ENCODE measurements at places on chromosomes 11 and 22.

DNA sequence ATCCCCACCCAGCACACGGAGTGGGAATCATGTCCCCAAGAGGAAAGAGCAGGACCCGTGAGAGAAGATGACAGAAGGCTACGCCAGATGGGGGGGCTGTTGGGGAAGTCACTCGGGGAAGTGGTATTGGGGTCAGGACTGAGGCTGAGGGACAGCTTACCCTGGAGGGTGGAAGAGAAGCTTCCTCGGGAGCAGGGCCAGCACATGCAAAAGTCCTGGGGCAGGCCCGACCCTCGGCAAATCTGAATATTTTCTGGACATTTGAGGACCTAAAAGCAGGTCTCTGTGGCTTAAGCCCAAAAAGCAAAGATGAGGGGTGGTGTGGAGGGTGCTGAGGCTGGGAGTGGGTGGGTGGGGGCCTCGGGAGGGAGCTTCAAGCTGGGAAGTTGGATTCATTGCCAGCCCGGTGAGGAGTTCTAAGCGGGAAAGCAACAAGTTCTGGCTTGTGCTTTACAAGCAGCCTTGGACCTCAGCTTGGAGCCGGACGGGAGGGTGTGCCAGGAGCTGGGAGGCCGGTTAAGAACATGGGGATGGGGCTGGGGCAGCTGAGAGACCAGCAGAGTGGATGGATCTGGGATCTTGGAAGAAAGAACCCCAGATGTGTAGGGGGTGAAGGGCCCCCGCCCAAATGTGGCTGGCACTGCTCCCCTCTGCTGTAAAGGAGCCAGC, 34.9 kb downstream of the GRAMD4 start:
- no peak overlapping the region for H3K27ac ChIP-seq
- no peaks in the 10 kb centered on the region for H3K27me3 ChIP-seq
- no peak overlapping the region for H3K4me3 ChIP-seq

GRCh38 chr11:36695571-36695970, 97.5 kb upstream of the RAG2 start:
- no peak overlapping the region for H3K4me3 ChIP-seq
- no peak for DNase-seq
- no peak overlapping the region for H3K27ac ChIP-seq
- H3K4me1 ChIP-seq: no peaks in the 10 kb centered on the region
- peaks cover 22% of the 10 kb centered on the region for H3K27me3 ChIP-seq

DNA sequence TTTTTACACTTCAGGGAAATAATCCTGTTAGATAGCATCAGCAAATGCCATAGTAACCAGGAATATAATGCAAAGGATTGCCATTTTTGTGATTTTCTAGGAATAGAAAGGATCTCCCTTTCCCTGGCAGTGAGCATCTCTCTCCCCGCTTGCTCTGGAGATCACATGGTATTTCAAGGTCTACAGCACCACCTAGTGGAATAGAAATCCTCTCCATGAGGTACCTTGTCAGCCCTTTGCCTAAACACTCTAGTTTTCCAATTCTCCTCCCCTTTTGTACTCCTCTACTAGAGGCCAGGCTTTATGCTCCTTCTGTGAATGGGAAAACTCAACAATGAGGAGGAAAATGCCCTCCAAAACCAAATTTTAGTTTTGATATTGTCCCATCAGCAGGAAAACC, 78.4 kb downstream of the XRRA1 start:
- no peaks in the 10 kb centered on the region for H3K4me1 ChIP-seq
- DNase-seq: peak; percentile 31
- H3K27ac ChIP-seq: no peak overlapping the region
- no peak overlapping the region for H3K4me3 ChIP-seq
- peaks cover 6% of the 10 kb centered on the region for H3K36me3 ChIP-seq

DNA sequence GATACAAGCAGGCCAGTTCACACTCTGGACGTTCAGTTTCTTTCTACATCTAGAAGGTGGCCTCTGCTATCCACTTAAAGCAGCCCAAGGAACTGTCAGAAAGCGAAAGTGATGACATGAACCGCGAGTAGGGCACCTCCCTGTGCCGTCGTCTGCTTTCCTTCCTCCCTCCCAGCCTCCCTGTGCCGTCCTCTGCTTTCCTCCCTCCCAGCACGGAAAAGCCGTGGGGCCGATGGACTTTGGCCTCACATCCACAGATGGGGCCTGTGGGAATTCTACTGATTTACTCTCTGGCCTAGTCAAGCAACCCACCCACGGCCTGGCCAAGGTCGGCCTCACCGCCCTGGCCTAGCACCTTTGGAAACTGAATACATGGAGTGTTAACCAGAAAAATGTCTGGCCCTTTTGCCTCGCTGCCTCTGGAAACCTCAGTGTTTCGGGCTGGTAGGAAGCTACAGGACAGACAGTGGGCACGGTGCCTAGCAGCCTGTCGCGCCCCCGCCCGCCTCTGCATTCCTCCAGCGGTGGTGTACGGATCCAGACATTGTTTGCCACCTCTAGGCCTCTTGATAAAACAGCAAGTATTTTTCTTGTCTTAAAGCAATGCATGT, 14.2 kb downstream of the PEX26 start:
- peaks cover 44% of the 10 kb centered on the region for H3K36me3 ChIP-seq
- no peak for DNase-seq
- H3K4me3 ChIP-seq: no peak overlapping the region
- H3K27ac ChIP-seq: no peak overlapping the region

DNA sequence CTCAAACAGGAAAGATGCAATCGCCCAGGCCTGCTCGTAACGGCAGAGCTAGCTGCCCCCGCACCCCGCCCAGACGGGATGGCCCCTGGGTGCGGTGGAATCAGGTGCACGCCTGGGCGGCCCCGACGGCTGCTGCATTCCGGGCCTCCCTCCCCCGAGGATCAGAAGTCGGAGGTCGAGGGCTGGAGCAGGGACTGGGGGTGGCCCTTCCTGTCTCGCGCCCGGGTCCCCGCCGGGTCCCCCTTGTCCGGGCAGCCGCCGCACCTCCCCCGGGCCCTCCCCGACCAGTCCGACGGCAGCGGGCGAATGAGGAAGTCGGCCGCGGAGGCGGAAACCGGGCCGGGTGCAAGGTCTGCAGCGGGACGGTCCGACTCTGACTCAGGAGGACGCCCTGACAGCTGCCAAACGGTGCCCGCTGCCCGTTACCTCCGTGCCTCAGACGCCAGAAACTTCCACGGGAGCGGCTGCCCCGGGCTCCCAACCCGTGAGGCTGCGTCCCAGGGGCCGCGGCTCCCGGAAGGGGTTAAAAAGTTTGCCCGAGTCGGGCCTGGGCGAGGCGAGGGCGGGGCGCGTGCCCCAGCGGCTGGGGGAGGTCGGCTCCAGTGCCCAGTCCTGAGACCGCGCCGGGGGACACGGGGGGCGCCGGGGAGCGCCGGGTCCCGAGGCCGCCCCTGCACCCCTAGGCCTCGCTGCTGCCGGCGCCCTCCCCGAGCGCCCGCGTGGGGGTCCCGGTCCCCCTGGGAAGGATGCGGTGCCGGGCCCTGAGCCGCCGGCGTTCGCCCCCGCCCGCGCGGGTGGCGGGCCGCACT, 663 bp downstream of the MYH9 start:
- peak; percentile 57 for DNase-seq
- H3K27me3 ChIP-seq: no peaks in the 10 kb centered on the region
- peak overlapping the region; percentile 87 for H3K27ac ChIP-seq
- H3K4me1 ChIP-seq: peaks cover 24% of the 10 kb centered on the region
- H3K4me3 ChIP-seq: peak overlapping the region; percentile 76

DNA sequence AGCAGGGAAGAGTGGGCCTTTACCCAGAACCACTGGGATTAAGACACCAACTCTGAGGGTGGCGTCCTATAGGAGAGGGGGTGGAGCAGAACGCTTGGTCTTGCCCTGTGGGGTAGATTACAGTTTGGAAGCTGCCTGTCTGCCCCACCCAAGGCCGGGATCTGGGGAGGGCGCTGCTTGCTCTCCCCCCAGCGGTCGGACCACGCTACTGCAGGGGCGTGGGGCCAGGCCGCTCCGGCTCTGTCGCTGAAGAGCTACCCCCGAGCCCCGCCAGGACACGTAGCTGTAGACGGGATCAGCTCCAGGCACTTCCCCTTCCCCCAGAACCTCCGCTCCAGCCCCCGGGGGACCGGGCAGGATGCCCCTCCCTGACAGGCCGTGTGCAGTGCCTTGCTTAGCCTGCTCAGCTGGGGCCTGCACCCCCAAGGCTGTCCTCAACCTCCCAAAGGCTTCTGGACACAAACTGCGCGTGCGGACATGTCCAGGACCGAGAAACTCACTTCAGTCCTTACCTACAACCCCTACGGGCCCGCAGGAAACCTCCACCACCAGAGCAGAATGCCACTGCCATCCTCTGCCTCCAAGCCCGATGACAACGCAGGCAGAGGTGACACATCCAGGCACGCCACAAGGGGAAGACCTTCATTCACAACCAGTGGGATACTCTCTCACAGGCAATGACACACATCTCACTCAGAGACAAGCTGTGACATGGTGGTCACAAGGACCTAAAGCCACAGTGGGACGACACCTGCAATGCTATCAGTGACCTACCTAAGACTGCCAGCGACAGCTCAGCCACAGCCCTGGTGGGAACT, 3.6 kb downstream of the AHNAK start:
- peak overlapping the region; percentile 27 for H3K27ac ChIP-seq
- H3K4me1 ChIP-seq: peaks cover 88% of the 10 kb centered on the region
- no peaks in the 10 kb centered on the region for H3K36me3 ChIP-seq
- H3K27me3 ChIP-seq: no peaks in the 10 kb centered on the region

- H3K4me1 ChIP-seq: peaks cover 55% of the 10 kb centered on the region
- H3K27me3 ChIP-seq: no peaks in the 10 kb centered on the region
- H3K4me3 ChIP-seq: no peak overlapping the region
- peaks cover 24% of the 10 kb centered on the region for H3K36me3 ChIP-seq
- no peak for DNase-seq
These were observed 5.7 kb downstream of the TSKU start for GRCh38 chr11:76788661-76789442.

GRCh38 chr11:106172386-106172991, 95.0 kb downstream of the AASDHPPT start:
- no peak overlapping the region for H3K27ac ChIP-seq
- no peaks in the 10 kb centered on the region for H3K4me1 ChIP-seq
- DNase-seq: no peak
- no peaks in the 10 kb centered on the region for H3K36me3 ChIP-seq

DNA sequence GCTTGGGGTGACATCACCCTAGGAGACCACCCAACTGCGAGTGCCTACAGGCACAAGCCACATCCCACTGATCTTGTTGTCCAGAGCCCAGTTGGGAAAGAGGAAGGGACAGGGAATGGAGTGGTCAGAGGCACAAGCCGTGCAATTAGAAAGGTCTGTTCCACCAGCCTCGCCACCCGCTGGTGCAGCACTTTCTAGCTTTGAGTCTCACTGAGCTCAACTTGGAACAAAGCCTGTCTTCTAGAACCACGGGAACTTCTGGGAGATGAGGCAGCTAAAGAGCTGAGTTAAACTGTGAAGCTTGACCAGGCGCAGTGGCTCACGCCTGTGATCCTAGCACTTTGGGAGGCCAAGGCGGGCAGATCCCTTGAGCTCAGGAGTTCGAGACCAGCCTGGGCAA, 29.3 kb downstream of the TPBGL start:
- H3K36me3 ChIP-seq: peaks cover 47% of the 10 kb centered on the region
- no peaks in the 10 kb centered on the region for H3K27me3 ChIP-seq
- H3K4me3 ChIP-seq: no peak overlapping the region
- no peak for DNase-seq
- H3K4me1 ChIP-seq: peaks cover 11% of the 10 kb centered on the region

DNA sequence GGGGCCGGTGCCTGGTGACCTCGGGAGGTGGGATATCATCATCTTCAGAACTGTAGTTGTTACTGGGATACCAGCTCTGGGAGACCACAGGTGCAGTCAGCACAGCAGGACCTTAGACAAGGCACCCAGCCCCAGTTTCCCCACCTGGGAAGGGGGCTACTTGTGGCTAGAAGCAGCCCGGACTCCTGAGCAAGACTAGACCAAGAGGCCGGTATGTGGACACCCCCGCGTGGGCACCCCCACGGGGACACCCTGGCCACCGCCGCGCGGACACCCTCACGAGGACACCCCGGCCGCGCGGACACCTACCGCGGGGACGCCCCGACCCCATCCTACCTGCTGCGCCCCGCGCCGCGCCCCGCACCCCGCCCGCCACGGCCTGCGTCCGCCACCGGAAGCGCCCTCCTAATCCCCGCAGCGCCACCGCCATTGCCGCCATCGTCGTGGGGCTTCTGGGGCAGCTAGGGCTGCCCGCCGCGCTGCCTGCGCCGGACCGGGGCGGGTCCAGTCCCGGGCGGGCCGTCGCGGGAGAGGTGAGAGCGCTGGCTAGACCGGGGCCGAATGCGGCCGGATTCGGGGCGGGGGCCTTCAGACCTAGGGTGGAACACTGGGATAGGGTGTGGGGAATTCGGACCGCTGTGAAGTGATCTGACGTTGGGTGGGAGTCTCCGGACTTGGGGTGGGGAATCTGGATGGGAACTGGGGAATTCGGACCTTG, at the start of the genes COMT and TXNRD2:
TSS of gene COMT (plus strand) at position 408 of the 718 bp plus-strand sequence. CDS start 20,755 bp downstream, outside the sequence.
TSS of gene TXNRD2 (minus strand) at position 454 of the 718 bp plus-strand sequence. CDS start at position 439, 15 bp downstream.
- peaks cover 42% of the 10 kb centered on the region for H3K36me3 ChIP-seq
- H3K4me1 ChIP-seq: peaks cover 37% of the 10 kb centered on the region
- no peaks in the 10 kb centered on the region for H3K27me3 ChIP-seq

DNA sequence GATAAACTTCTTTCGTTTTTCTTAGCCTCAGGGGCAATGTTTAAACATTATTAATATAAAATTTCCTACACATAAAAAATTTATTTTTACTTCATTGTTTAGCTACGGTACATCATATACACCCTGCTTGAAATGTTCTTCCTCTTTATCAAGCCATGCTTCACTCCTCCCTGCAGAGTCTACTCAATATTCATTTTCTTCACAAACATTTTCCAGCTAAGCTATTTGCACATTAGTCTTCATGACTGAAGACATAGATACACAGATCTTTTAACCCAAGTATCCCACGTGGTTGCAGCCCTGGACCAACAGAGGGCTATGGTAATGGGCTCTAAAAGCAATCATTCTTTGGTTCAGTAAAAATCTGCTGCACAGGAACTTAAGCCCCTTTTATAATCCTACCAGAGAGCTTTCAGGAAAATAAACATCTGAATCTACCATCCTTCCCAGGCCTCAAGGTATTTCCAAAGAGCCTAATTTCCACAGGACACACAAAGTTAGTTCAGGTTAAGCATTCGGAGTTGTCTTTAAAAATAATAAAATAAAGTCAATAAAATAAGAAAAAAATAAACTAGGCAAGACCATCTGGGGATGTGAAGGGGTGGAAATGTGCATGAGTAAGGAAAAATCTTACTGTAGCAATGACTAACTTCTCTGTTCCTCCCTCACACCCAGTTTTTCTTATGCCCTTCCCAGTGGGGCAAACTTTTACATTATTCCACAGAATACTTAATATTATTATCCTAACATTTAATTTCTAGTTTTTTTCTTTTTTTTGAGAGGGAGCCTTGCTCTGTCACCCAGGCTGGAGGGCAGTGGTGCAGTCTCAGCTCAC, 21.6 kb upstream of the OR6X1 start:
- H3K27ac ChIP-seq: no peak overlapping the region
- no peaks in the 10 kb centered on the region for H3K36me3 ChIP-seq
- no peak for DNase-seq
- H3K4me1 ChIP-seq: no peaks in the 10 kb centered on the region

Data from K562 (cell line).